Sigmoid colon (tissue), 7 donors: ENCODE measurements at places on chromosomes 4 and X. TPM values are rescaled to one million over a fixed set of nuclear protein-coding genes. Genes with fewer than 3 reads are reported as not detected.

DNA sequence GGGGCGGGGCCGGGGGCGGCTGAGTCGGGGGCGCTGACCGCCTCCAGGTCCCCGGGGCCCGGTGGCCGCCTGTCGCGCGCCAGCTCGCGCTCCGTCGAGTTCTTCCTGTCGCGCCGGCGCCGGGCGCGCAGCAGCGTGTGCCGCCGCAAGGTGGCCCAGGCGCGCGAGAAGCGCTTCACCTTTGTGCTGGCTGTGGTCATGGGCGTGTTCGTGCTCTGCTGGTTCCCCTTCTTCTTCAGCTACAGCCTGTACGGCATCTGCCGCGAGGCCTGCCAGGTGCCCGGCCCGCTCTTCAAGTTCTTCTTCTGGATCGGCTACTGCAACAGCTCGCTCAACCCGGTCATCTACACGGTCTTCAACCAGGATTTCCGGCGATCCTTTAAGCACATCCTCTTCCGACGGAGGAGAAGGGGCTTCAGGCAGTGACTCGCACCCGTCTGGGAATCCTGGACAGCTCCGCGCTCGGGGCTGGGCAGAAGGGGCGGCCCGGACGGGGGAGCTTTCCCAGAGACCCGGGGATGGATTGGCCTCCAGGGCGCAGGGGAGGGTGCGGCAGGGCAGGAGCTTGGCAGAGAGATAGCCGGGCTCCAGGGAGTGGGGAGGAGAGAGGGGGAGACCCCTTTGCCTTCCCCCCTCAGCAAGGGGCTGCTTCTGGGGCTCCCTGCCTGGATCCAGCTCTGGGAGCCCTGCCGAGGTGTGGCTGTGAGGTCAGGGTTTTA, 1.5 kb downstream of the ADRA2C start:
- DNase-seq, result no peak

GRCh38 chrX:31661280-31661810, 589.5 kb upstream of the FTHL17 start:
- DNase-seq, result no peak

- DNase-seq, result no peak
Measured at GRCh38 chrX:104445591-104445990, 120.4 kb upstream of the IL1RAPL2 start.

The HSFX2 gene
- total RNA-seq, result not detected

The FAM184B gene
- not detected for total RNA-seq

The FGD1 gene
- 3.2 TPM for total RNA-seq

The CAMK2D gene
- 78.1 TPM for total RNA-seq
